ENCODE measurements at places on chromosomes 7 and 10. TPM values are rescaled to one million over a fixed set of nuclear protein-coding genes. Genes with fewer than 3 reads are reported as not detected.

The KNDC1 gene
- total RNA-seq: 0.66 TPM

The LANCL2 gene
- total RNA-seq: 11.8 TPM

The NUDT13 gene
- 3.4 TPM for total RNA-seq

The LRMDA gene
- total RNA-seq: 14.3 TPM

The CTAGE6 gene
- total RNA-seq: not detected

The EIF5AL1 gene
- total RNA-seq: 0.42 TPM

The SCIN gene
- 0.32 TPM for total RNA-seq

The PDLIM1 gene
- total RNA-seq: 86.8 TPM

The SLC26A4 gene
- 0.42 TPM for total RNA-seq

The SHH gene
- not detected for total RNA-seq

The GPR26 gene
- not detected for total RNA-seq

The ZMIZ2 gene
- 29.4 TPM for total RNA-seq

The AUTS2 gene
- 26.5 TPM for total RNA-seq

The MDH2 gene
- 93.9 TPM for total RNA-seq

The PTF1A gene
- total RNA-seq: not detected

The VENTX gene
- 0.46 TPM for total RNA-seq

The GPRIN2 gene
- not detected for total RNA-seq

The SPDYE5 gene
- total RNA-seq: not detected

The HGF gene
- 5.9 TPM for total RNA-seq

The KCND2 gene
- 1.5 TPM for total RNA-seq

The ASZ1 gene
- not detected for total RNA-seq

The LAMB4 gene
- total RNA-seq: 2.6 TPM

GRCh38 chr10:24448351-24448999 lies 239.5 kb downstream of the KIAA1217 start:
- no peak for DNase-seq

DNA sequence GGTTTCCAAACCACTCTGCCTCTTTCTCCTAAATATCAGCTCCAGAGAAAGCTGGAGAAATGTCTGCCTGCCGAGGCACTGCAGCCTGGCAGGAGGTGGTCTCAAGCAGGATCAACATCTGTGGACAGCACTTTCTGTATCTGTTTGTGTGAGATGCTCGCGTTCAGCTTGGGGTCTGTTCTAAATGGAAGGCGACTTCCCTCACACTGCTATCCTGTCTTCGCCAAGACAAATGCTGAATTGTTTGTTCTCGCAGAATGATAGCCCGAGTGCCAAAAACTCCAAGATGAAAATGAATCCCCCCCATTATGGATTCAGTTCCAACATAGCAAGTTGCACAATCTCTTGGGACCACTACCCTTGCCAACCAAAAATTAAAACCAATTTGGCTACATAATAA lies 72.2 kb upstream of the PALS2 start:
- no peak for DNase-seq

- no peak for DNase-seq
Measured at GRCh38 chr7:87156709-87157108, 4.5 kb downstream of the DMTF1 start.

GRCh38 chr10:119501690-119502089 lies 40.8 kb downstream of the RGS10 start:
- no peak for DNase-seq

- no peak for DNase-seq
Measured at GRCh38 chr10:132829403-132829802, 43.5 kb upstream of the NKX6-2 start.

DNA sequence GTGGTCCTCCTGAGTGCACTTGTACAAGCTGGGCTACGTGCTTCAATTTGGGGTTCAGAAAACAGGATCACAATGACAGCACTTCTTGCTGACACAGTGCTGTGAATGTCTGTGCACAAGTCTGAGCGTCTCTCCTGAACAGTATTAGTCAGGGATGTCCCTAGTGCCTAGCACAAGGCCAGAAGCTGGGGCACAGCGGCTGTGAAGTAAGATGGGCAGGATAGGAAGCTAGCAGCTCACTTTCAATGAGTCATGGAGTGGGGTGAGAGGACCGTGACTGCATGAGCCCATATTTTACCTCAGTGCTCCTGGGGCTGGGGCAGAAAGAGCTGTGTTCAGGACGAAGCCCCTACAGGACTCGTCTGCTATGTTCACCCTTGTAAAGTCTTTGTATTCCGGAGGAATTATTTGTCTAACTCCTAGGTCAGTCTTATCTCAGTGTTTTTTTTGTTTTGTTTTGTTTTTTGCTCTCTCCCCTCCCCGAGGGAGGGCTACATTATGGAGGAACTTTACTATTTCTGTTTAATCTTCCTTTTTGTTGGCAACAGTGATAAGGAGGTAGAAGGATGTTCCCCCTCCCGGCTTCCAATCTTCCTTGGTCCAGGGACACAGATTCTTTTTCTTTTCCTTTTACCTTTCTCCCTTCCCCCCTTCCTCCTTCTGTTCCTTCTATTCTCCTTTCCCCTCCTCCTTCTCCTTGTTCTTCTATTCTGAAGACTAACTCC lies 2.8 kb upstream of the LRMDA start:
- DNase-seq: no peak

DNA sequence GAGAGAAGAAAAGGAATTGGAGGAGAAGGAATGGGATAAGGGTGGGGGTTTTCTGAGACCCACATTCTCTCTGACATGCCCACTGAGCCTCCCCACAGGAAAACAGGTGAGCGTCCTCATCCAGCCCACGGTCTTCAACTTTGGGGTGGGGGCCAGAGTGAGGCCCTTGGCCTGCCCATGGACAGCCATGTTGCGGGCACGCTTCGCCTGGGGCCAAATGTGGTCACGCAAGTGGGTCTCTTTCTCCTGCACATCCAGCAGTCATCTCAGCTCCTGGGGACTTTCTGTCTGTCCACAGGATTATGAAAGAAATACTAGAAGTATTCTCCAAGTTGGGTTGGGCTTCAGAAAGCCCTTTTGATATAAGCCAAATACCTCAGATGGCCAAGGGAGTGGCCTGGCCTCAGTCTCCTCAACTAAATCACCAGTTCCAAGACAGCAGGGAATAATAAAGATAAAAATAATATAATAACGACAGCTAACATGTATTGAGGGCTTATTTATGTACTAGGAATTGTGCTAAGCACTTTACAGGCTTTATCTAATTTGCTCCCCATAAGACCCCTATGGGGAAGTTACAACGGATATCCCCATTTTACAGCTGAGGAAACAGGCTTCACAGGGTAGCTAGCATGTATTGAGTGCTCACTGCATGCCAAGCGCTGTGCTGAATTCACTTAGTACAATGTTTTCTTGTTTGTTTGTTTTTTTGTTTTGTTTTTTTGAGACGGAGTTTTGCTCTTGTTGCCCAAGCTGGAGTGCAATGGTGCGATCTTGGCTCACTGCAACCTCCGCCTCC lies 57.2 kb upstream of the LBX1 start:
- no peak for DNase-seq

- DNase-seq: no peak
Measured at GRCh38 chr7:26910221-26910620, 45.8 kb upstream of the SKAP2 start.

DNA sequence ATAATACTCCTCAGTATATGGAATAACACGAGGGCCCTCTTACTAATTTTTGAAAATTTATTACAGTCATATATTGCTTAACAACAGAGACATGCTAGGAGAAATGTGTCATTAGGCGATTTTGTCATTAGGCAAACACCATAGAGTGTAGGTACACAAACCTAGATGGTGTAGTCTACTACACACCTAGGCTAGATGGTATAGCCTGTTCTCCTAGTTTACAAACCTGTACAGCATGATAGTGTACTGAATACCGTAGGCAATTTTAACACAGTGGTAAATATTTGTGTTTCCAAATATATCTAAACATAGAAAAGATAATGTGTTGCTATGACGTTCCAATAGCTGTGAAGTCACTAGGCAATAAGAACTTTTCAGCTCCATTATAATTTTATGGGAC lies 12.8 kb downstream of the OR2F1 start:
- no peak for DNase-seq

GRCh38 chr10:130810856-130811255 lies 500.7 kb downstream of the TCERG1L start:
- peak; percentile 77 for DNase-seq

DNA sequence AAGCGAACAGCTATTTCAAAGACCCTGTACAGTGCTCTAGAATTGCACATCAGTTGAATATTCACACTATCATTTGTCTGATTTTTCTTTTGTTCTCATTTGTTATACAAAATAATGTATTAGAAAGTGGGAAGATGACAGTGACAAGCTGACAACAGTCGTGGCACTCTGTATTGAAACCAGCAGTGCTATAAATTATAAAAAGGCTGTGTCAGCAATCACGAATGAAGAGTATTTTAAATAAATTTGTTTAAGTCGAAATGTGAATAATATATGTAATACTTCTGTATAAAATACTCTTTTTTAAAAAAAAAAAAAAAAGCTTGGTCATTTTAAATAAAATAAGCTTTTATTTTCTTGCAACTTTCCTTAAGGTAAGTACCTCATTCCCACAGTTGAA lies 122.6 kb downstream of the VPS50 start:
- DNase-seq: no peak

- DNase-seq: no peak
Measured at GRCh38 chr7:50613473-50613872, 48.3 kb upstream of the DDC start.

- DNase-seq: no peak
Measured at GRCh38 chr10:71911296-71911953, 52.8 kb upstream of the CHST3 start.

GRCh38 chr7:106679153-106679931 lies 18.4 kb upstream of the CCDC71L start:
- DNase-seq: no peak

DNA sequence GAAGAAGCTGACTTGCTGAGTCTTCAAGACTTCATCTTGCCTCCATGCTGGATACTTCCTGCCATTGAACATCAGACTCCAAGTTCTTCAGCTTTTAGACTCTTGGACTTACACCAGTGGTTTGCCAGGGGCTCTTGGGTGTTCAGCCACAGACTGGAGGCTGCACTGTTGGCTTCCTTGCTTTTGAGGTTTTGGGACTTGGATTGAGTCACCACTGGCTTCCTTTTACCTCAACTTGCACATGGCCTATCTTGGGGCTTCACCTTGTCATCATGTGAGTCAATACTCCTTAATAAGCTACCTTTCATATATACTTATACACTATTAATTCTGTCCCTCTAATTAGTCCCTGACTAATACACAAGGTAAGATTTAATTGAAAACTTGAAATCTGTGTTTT lies 361.7 kb upstream of the SEMA3C start:
- DNase-seq: peak; percentile 66

GRCh38 chr7:16929146-16929762 lies 47.5 kb upstream of the AGR3 start:
- no peak for DNase-seq

- no peak for DNase-seq
Measured at GRCh38 chr7:155699180-155699579, 54.7 kb downstream of the RBM33 start.

- no peak for DNase-seq
Measured at GRCh38 chr10:43056568-43057011, 20.3 kb upstream of the RET start.

DNA sequence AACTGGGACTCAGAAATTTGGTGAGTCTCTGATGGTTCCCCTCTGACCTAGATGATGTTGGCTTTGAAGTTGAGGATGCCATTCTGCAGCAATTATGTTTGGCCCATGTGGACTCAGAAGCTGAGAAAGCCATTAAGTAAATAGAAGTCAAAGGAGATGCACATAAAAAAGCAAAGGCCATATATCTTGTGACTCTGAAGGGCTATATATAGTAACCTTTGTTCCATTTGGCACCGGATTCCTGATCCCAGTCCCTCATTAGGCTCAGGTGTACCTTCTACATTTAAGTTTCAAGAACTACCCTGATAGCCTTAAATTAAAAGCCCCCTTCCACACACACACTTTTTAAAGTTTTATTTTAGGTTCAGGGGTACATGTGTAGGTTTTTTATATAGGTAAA lies 50.0 kb upstream of the PDK4 start:
- DNase-seq: no peak

DNA sequence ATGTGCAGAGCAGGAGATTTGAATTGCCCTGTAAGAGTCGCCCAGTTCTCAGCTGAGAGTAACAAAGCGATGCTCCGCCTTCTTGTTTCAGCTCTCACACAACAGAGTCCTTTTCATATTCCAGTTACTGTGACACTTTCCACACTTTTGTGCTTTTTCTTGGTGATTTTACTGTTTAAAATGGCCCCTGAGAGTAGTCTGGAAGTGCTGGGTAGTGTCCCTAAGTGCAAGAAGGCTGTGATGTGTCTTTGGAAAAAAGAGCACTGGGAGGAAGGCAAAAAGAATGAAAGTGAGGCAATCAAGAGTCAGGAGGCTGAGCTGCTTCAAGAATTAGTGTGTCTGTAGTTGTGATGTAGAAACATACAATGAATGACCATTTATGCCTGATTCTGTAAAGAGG lies 201.2 kb upstream of the SEMA3E start:
- no peak for DNase-seq

GRCh38 chr7:44085546-44085945 lies 3.2 kb upstream of the POLM start:
- no peak for DNase-seq

- no peak for DNase-seq
Measured at GRCh38 chr10:127073666-127074065, 122.7 kb downstream of the INSYN2A start.

GRCh38 chr7:74101061-74101681 lies 17.6 kb downstream of the LIMK1 start:
- no peak for DNase-seq
